ENCODE measurements at places on chromosomes 13 and 19.
A peak's percentile ranks its signal among the peaks of the same experiment; 100 is the strongest.

DNA sequence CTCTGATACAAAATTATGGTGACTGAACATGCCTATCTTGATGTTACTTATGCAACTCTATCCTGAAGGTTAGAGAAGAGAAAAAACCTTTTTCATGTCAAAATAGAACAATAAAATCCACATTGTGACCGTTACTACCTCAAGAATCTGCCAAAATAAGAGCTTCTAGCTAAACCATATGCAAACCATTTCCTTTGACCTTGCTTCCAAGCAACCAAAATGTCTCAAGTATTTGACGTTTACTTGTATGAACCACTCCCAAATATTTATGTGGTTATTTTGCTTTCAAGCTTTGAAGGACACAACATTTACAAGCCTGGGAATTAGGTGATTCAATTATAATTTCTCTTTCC lies 13.9 kb downstream of the FOXO1 start:
- no peak for DNase-seq

DNA sequence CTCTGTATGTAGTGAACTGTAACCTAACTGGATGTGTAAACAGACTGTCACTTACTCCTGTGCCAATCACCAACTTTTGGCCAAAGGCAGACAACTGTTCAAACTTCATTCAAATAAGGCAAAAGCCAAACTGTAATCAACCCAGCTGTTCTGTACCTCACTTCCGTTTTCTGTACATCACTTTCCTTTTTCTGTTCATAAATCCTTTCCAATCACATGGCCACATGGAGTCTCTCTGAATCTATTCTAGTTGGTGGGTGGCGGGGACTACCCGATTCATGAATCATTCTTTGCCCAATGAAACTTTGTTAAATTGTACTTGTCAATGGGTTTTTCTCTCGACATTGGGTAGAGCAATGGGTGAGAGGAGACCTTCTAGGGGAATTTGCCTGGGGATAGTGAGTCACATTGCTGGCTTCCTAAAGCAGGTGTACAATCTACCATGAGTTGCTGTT lies 178.3 kb upstream of the RFC3 start:
- no peak for DNase-seq

GRCh38 chr19:55602104-55603001 lies 2.3 kb downstream of the ZNF524 start:
- DNase-seq, result no peak

DNA sequence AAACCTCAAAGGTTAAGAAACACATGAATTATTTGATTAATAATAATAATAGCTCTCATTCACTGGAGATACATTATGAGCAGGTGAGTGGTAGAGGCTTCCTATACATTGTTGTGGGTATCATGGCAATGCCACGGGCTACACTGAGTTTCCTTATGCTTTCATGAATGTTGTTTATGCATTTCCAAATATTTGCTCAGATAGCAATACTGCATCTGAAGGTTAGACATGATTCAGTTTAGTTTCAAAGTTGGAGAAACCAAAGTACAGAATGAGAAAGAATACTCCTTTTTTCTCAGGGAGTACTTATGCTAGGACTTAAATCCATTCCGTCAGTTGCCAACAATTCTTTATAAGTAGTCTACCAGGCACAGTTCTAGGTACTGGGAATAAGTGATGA lies 108.5 kb downstream of the FRY start:
- no peak for DNase-seq

- no peak for DNase-seq
These were observed 71.3 kb upstream of the C13orf46 start for GRCh38 chr13:114045113-114045735.

DNA sequence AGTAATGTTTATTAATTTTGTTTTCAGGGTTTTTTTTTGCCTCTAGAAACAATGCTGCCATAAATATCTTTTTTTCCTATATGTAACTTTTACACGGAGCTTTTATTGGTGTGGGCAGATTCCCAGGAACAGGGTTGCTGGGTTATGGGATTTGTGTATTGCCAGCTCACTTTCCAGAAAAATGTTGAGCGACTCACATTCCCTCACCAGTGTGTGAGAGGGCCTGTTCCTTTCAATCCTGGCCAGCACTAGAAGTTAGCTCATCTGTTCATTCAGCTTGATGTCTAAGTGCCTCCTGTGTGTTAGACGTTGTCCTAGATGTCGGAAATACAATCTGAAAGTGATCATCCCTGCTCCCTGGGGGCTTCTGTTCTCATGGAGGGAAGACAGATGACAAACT lies 2.6 kb downstream of the ZNF71 start:
- no peak for DNase-seq

DNA sequence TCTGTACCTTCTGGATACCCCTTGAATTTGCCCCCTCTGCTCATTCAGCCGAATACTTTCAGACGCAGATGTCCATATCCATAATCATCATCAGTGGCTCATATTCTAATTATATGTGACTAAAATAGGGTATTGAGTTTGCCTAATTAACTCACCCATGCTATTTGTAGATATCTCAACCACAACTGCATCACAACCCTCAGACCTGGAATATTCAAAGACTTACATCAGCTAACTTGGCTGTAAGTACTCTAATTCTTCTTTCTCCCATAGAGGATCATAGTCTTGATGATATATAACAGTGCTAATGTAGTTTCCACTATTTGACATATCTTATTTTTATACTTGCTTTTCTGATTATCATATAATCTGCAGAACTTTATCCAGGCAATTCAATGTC lies 35.8 kb downstream of the RXFP2 start:
- DNase-seq, result no peak

- no peak for DNase-seq
These were observed 113.3 kb upstream of the SPRY2 start for GRCh38 chr13:80454245-80454644.

GRCh38 chr19:44640518-44640917 lies 3.2 kb upstream of the PVR start:
- DNase-seq, result no peak

DNA sequence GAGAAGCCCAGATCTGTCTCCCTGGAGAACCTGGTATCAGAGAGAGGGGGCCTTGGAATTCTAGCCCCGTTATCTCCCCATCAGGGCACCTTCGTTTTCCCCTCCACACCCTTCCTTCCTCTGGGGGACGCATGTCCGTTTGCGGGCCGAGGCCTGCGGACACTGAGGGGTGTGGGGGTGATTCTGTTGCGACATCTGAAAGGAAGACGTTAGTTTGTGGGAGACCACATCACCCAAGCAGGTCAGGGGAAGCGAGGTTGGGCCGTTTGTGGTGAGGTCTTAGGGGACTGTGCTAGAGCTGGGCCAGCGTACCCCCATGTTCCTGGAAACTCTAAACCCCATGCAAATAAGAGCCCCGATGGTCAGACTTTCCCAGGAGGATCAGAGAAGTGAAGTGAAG lies 3.7 kb upstream of the HSH2D start:
- DNase-seq, result no peak

GRCh38 chr13:85589021-85589420 lies 210.2 kb downstream of the SLITRK6 start:
- DNase-seq, result no peak

DNA sequence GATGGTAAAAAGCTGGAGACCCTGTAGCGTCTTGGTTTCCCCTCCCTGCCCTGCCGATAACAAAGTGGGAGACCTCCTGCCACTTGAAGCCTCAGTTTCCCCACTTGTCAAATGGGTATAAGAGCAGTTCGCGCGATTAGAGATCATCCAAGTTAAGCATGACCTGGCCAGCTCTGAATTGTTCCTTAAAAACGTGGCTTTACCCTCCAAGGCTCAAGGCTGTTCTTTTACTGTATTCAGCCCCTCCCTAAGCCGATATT lies 421 bp downstream of the TNPO2 start:
- DNase-seq, result no peak

- DNase-seq, result no peak
These were observed 33.1 kb upstream of the C1QTNF9 start for GRCh38 chr13:24276306-24276705.

- peak; percentile 58 for DNase-seq
These were observed 3.8 kb downstream of the RNF126 start for GRCh38 chr19:658916-659839.

- no peak for DNase-seq
These were observed 224.0 kb downstream of the GGACT start for GRCh38 chr13:100364591-100364990.

- no peak for DNase-seq
These were observed 1089.3 kb downstream of the EFNB2 start for GRCh38 chr13:105446197-105446596.

DNA sequence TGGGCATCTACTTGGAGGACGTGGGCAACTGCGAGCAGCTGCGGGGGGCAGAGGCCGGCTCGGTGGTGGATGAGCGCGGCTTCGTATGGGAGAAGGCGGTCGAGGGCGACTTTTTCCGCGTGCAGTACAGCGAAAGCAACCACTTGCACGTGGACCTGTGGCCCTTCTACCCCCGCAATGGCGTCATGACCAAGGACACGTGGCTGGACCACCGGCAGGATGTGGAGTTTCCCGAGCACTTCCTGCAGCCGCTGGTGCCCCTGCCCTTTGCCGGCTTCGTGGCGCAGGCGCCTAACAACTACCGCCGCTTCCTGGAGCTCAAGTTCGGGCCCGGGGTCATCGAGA lies 10.3 kb upstream of the STRN4 start:
- DNase-seq, result no peak

DNA sequence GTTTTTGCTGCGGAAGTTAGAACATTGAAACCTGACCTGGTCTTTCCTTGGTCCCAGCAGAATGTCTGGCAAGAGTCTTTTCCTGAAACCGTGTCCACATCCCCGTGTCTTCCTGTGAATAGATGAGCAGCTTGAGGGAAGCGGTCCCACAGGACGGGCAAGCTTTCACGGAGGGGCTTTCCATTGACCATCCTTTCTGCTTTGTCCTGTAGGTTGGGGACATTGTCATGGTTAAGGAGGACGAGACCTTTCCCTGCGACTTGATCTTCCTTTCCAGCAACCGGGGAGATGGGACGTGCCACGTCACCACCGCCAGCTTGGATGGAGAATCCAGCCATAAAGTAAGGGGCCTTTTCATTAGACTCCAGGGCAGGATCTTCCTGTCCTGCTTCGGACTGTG lies 126.0 kb downstream of the ATP11A start:
- DNase-seq, result no peak

- peak; percentile 67 for DNase-seq
These were observed 4.2 kb upstream of the ZNF486 start for GRCh38 chr19:20162821-20163220.

DNA sequence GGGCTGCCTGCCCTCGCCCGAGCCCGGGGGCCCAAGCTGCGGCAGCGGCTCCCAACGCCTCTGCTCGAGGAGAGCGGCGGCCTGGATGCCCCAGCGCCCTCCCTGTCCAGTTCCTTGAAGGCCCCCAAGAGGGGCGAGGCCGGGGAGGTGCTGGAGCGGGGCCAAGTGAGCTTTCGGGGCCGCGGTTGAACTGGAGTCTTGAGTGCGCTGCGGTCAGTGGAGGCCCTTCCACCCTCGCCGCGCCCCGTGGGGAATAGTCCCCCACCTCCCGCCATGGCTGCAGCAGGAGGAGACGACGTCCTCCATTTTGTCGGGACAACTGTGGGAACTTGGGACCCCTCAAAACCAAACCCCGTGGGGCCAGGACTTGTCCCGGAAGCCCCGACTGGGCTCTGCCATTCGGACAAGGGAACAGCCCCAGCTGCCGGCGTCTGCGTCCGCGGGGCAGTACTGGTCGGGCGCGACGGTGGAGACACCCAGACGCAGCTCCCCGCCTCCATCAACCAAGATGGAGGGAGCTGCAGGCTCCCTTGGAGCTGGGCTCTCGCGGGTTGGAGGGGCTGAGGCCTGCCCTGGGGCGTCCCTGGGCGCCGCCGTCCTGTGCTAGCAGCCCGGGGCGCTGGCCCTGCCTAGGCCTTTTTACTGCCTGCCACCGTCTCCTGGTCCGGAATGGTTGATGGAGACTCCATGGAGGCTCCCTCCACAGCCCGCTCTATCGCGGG lies 736 bp upstream of the ZMYM5 start:
- DNase-seq, result peak; percentile 61

- peak; percentile 37 for DNase-seq
These were observed 1.6 kb upstream of the KMT2B start for GRCh38 chr19:35715981-35716800.

DNA sequence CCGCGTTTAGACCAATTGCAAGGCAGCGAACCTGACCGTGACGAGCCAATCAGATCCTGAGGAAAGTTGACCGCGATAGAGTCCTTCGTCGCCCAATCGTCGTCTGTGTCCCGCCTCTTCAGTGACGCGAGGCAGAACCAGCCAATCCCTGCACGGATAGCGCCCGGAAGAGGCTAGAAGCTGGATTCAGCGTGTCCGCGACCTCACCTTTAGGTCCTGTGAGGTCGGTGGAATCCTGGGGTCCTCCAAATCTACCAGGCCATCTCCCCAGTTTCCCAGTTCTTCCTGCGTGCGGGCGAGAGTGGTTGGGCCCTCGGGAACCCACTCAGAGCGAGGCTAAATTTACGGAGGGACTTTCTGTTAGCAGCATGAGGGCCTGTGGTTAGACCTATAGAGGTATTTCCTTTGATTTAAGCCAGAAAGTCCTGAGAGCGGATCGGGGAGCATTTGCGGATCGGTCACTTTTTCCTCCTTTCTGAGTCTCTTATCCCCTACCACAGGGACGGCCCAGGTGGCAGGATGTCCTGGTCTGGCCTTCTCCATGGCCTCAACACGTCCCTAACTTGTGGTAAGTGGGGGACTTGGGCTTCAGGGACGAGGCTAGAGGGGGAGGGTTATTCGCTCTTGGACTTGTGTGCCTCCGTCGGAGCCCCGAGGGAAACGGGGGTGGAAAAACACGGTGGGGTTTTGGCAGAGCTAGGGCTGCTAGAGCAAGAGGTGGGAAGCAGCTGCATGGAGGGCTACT lies at the start of gene MRPS12:
Gene MRPS12 (plus strand): TSS at position 169 of the 745 bp plus-strand sequence. CDS start 351 bp downstream, at position 520.
- peak; percentile 98 for DNase-seq

DNA sequence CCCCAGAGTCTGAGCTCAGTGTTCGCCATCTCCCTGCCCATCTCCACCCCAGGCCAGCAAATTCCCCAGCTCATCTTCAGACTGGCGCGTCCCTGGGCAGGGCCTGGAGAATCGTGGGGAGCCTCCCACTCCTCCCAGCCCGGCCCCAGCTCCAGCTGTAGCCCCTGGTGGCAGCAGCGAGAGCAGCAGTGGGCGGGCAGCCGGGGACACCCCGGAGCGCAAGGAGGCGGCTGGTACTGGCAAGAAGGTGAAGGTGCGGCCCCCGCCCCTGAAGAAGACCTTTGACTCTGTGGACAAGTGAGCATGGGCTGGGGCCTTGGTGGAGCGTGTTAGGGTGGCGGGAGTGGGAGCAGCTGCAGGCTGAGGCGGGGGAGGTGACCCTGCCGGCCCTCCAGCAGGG lies 8.4 kb upstream of the PRR19 start:
- DNase-seq, result no peak

DNA sequence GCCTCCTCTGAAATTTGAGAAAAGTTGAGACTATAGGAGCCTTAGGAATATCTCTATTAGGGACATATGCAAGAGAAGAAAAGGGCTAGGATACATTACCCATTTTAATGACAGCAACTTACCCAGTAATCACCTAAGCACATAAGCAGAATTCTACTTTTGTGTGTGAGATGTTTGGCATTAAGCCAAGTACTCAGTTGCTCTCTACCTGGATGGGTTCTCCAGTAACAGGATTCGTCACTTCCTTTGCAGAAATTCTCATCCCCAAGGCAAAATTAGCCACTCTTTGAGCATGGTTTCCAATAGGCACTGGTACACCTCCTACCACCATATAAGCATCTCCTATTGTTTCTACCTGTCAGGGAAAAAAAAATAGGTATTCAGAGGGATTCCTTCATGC lies 95.1 kb downstream of the C13orf42 start:
- no peak for DNase-seq

Measured in CD4-positive, alpha-beta T cell treated with Interleukin-17A for 4 hours (primary cell).